NCI-H187 (cell line): ENCODE measurements at places on chromosomes 7 and 10.

DNA sequence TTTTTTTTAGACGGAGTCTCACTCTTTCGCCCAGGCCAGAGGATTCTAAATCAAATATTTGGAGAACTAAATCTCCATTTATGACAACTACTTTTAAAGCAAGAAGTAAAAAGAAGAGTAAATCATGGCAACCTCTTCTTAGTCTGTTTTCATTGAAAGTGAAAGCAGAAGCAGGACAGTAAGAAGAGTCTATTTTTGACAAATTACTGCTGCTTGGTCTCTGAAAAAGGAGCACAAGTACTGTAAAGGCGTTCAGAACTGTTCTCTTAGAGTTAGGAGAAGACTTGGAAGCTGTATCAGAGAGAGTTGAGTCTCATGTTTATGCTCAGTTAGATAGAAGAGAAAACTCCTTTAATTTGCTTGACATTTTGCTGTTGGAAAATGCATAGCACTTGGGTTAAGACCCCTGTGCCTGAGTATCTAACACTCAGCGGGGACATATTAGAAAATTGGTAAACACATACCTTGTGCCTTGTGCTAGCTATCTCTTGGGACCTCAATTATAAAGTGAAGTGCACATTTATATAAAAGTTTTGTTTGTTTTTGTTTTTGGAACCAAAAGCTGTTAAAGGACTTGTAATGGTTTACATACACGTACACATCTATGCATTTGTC lies 433.0 kb downstream of the ANKRD7 start:
- no peak for DNase-seq

DNA sequence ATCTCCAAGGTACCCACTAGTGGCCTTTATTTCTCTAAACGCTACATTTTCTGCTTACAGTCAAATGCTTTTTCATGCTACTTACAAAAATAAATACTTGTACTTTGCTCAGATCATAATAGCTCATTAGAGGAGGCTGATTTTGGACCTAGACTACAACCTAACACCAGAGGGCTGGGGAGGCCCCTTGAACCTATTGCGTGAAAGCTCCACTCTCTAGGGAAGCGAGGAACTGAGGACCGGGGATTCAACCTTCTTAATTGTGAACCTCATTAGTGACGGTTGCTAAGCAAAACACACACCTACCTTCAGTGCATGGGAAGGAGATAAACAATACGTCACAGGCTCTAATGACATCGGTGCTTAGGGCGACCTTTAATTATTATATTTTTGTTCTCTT lies 92.1 kb downstream of the EBF3 start:
- no peak for DNase-seq

GRCh38 chr7:26489391-26489790 lies 197.7 kb downstream of the SNX10 start:
- no peak for DNase-seq

DNA sequence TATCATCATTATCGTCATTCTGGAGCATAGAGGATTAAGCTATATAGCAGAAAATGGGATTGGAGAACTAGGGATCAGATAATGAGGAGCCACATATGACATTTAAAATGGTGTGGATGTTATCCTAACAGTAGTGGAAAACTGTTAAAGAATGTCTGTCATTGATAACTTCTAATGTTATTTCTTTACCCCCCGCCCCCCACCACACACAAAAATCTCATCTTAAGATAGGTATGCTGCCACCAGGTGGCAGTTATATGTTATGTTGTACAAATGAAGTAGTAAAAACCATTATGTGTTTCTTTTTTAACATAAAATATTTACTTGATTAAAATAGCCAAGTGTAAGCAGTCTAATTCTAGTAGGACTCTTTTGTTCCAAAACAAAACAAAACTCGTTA lies 13.0 kb downstream of the AKAP9 start:
- no peak for DNase-seq

- DNase-seq = no peak
These were observed 33.4 kb downstream of the TAS2R41 start for GRCh38 chr7:143510854-143511592.

- DNase-seq = no peak
These were observed 211.4 kb downstream of the SEC23IP start for GRCh38 chr10:120103738-120104560.

GRCh38 chr7:92025260-92025659 lies 84.6 kb downstream of the AKAP9 start:
- no peak for DNase-seq
